Colonic mucosa (tissue), 4 donors: ENCODE measurements at places on chromosomes 16 and 17. TPM values are rescaled to one million over a fixed set of nuclear protein-coding genes. Genes with fewer than 3 reads are reported as not detected.

Gene TCAP
- 0.49 TPM for total RNA-seq

Gene TRIM47
- 71.5 TPM for total RNA-seq

Gene CTRB2
- total RNA-seq, result not detected

Gene NIP7
- total RNA-seq, result 23.7 TPM

Gene MSLN
- total RNA-seq, result 1.8 TPM

Gene EZH1
- total RNA-seq, result 20.3 TPM

Gene KRT20
- 1,735 TPM for total RNA-seq

Gene SAMD14
- 2.3 TPM for total RNA-seq

DNA sequence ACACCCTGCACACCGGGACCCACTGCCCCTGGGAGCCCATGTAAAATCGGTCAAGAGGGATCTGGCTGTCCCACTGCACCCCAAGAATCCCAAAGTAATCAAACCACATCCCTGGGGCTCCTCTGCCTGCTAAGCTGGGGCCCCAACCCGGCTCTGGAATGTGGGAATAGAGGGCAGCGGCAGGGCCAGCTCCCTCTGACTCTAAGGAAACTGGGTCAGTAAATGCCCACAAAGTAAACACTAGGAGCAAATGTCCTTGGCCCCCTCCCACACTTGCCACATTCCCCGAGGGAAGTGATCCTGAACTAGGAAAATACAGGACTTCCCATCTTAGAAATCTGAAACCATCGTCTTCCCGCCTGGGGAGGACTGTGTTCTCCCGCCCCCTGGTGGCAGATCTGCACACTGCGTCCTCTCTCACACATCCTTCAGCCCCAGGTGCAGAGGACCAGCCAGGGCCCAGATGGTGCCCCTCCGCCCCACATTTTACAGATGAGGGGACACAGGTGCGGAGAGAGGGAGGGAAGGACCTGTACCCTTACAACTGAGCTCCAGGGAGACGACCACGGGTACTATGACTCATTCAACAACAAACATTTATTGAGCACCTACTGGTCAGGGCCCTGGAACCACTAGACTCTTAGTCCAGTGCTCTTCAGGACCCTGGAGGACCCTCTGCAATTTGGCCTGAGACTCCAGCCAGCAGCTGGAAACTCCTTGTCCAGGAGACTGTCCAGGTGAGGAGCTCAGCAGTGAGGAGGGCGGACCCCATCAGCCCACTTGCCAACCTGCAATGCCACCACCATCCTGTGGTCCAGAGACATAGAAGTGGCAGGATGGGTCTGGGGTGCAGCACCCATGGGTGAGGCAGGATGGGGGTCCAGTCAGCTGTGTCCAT, 10.1 kb downstream of the P3H4 start:
- no peaks in the 10 kb centered on the region for H3K27me3 ChIP-seq
- no peaks in the 10 kb centered on the region for H3K36me3 ChIP-seq
- H3K4me3 ChIP-seq, result no peak overlapping the region
- H3K27ac ChIP-seq, result peak overlapping the region; percentile 63
- DNase-seq, result peak; percentile 90

DNA sequence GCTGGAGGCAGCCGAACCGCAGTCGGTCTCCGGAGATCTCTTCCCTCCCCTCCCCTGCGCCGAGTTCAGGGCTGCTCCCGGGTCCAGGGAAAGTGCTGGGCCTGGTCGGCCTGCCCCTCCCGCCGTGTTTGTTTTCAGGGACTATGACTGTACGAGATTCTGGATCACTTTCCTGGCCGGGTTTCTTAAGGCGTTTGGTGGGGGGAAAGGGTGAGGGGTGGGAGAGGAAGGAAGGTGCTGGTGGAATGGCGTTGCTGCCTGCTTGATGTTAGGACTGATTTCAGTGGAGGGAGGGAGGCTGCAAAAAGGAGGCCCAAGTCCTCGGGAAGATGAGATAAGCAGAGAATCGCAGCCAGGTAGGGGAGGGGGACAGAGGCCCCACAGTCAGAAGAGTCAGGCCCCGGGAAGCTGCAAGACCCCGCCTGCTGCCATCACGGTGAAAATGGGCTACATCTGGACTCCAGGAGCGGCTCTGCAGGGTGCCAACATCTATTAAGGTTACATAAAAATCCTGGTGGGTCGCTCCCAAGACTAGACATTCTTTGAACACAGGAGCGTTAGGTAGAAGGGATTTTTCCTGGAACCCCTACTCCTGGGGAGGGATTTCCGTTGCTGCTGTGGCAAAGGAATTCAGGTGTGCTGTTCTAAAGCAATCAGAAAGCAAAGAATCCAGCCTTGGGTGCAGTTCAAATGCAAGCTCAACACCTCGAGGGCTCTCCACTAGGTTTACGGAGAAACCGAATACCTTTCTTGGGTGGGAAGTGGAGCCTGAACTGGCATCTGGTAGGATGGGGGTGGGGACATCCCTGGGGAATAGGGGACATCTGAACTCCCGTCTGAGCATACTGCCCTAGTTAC, 1.2 kb downstream of the ARHGAP44 start:
- H3K4me3 ChIP-seq, result peak overlapping the region; percentile 75
- H3K27ac ChIP-seq, result peak overlapping the region; percentile 70
- no peaks in the 10 kb centered on the region for H3K36me3 ChIP-seq
- DNase-seq, result peak; percentile 45

DNA sequence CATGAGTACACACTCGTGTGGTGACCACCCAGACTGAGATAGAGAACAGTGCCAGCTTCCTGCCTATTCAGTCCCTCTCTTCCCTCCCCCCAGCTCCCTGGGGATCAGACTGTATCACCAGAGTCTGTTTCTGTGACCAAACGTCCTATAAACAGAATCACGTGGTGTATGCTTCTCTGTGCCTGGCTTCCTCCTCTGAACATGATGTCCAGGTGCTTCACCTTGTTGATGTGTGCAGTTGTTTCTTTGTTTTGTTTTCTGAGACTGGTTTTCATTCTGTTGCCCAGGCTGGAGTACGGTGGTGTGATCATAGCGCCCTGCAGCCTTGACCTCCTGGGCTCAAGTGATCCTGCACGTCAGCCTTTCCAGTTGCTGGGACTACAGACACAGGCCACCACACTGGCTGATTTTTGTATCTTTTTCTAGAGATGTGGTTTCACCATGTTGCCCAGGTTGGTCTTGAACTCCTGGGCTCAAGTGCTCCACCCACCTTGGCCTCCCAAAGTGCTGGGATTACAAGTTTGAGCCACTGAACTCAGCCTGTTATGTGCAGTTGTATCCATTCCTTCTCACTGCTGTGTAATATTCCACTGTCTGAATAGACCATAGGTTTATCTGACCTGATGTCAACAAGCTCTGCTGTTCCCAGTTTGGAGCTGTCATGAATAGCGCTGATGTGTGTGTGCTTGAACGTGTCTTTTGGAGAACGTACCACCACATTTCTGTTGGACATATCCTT, 28.9 kb upstream of the PRM1 start:
- H3K27me3 ChIP-seq, result no peaks in the 10 kb centered on the region
- H3K27ac ChIP-seq, result no peak overlapping the region
- no peak overlapping the region for H3K4me3 ChIP-seq
- DNase-seq, result no peak

DNA sequence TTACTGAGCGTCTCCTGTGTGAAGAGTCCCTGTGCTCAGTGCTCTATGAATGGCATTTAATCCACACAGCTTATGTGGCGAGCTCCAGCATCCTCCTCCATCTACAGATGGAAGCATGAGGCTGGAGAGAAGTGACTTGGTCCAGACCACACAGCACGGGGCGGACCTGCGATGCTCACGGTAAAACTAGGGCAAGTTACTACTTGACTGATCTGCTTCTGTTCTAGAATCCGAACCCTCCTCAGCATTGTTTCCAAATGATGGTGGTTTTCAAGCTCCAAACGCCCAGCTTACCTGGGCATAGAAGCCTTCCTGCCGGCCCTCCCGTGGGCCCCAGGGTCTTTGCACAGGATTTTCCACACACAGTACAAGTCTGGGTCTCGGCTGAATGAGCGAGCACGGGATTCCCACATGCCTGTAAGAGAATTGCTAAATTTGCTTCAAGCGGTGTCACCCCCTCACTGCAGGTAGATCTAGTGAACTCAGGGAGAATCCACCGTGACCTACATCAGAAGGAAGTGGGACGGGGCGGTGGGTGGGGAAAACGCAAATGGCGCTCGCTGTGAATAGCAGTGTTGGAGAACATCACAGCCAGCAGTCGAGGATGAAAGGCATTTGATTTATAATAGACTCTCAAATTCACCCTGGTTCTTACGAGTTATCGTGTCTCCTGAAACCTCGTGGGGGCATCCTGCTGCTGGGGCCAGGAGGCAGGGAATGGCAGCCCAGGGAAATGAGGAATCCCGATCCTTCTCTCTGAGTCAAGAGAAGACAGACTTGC, 101.1 kb downstream of the CMIP start:
- DNase-seq, result no peak
- H3K4me3 ChIP-seq, result no peak overlapping the region
- H3K27ac ChIP-seq, result no peak overlapping the region
- H3K4me1 ChIP-seq, result peaks cover 12% of the 10 kb centered on the region
- no peaks in the 10 kb centered on the region for H3K27me3 ChIP-seq

- H3K4me1 ChIP-seq, result peaks cover 55% of the 10 kb centered on the region
- DNase-seq, result no peak
- no peaks in the 10 kb centered on the region for H3K36me3 ChIP-seq
- peak overlapping the region; percentile 98 for H3K27ac ChIP-seq
- no peak overlapping the region for H3K4me3 ChIP-seq
- no peaks in the 10 kb centered on the region for H3K27me3 ChIP-seq
Observed at GRCh38 chr17:45313421-45313771, 3.4 kb downstream of the MAP3K14 start.

GRCh38 chr16:5604770-5605169, 507.2 kb upstream of the EEF2KMT start:
- no peak overlapping the region for H3K4me3 ChIP-seq
- H3K27ac ChIP-seq, result no peak overlapping the region
- no peaks in the 10 kb centered on the region for H3K27me3 ChIP-seq
- DNase-seq, result peak; percentile 18

DNA sequence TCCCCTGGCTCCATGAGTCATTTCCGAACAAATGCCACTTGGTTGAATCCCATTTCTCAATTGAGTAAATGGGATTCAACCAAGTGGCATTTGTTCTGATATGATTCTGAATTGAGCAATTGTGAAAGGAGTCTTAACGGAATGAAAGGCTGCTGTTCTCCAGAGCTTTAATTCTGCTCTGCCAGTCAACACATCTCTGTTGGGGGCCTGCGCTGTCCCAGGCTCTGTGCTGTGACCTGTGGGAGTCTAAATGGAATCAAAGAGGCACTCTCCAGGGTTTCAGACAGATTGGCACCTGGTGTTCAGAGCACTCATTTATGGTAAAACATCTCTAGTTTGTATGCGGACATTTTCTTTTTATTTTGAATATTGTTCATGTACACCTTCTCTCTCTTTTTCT, 126.2 kb downstream of the WSCD1 start:
- H3K27me3 ChIP-seq, result no peaks in the 10 kb centered on the region
- no peak overlapping the region for H3K4me3 ChIP-seq
- no peak overlapping the region for H3K27ac ChIP-seq
- no peaks in the 10 kb centered on the region for H3K36me3 ChIP-seq

DNA sequence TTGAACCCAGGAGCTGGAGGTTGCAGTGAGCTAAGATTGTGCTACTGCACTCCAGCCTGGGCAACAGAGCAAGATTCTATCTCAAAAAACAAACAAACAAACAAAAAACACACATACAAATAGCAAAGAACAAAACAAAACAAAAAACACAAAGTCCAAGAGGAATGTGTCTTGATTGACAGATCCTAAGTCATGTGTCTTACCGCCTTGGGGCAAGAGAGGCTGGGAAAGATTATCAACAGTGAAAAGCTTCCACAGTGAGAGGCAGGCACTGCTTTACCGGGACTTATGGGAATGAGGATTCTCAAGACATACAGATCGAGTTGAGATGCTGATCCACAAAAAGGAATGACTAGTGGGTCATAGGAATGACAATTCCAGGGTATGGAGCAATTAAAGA, 62.7 kb upstream of the GAS7 start:
- no peak overlapping the region for H3K4me3 ChIP-seq
- no peak overlapping the region for H3K27ac ChIP-seq
- no peaks in the 10 kb centered on the region for H3K36me3 ChIP-seq
- H3K27me3 ChIP-seq, result no peaks in the 10 kb centered on the region
- DNase-seq, result no peak
- no peaks in the 10 kb centered on the region for H3K4me1 ChIP-seq

- H3K27me3 ChIP-seq, result no peaks in the 10 kb centered on the region
- H3K4me1 ChIP-seq, result no peaks in the 10 kb centered on the region
- H3K36me3 ChIP-seq, result no peaks in the 10 kb centered on the region
- H3K4me3 ChIP-seq, result no peak overlapping the region
- no peak for DNase-seq
Observed at GRCh38 chr17:70558821-70559220, 389.5 kb downstream of the KCNJ2 start.

- DNase-seq, result no peak
- H3K27ac ChIP-seq, result no peak overlapping the region
- no peaks in the 10 kb centered on the region for H3K36me3 ChIP-seq
- no peaks in the 10 kb centered on the region for H3K27me3 ChIP-seq
Observed at GRCh38 chr17:17999364-18000029, 26.8 kb downstream of the DRC3 start.

DNA sequence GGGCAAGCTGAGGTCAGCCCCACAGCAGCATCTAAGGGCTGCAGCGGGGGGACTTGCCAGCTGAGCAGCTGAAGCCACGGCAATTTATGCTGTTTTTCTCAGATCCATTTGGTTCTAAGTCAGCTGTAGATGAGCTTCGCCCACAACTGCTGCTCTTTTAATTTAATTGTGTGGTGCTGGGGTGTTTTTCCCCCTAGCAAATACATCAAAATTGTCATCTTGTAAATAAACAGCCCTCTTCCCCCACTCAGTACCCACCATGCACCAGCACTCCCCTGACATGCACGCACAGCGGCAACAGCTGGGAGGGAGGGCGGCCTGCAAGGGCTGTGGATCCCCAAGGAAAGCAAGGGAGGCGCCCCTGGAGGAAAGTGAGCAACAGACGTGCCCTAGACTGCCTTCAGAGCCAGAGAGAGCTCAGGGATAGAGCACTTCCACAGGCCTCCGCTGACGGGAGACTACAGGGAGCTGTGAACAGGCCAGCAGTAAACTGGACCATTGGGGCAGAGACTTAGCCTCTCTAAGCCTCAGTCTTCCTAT, 149.5 kb downstream of the TMEM132E start:
- no peaks in the 10 kb centered on the region for H3K4me1 ChIP-seq
- H3K27ac ChIP-seq, result no peak overlapping the region
- DNase-seq, result no peak
- no peaks in the 10 kb centered on the region for H3K27me3 ChIP-seq

DNA sequence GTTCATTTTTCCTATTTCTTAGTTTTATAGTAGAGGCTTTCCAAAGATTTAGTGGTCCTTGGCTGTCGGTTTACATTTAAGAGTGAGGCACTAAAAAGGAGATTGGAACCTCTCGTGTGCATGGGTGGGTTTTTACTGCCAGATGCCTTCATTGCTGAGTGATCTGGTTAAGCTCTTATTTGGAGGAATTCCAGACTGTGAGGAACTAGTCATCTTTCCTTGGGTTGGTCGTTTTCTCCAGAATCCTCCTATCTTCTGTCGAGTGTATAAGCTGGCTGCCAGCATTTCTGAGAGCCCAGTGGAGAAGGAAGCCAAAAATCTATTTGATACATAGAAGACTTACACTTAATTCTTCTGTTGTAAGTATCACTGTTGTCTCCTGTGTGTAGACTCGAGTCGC, 22.6 kb downstream of the IST1 start:
- DNase-seq, result no peak
- no peak overlapping the region for H3K27ac ChIP-seq
- H3K36me3 ChIP-seq, result peaks cover 41% of the 10 kb centered on the region
- H3K27me3 ChIP-seq, result no peaks in the 10 kb centered on the region
